Hindlimb muscle (tissue), 1 donor: ENCODE measurements at places on chromosomes 7 and 10. TPM values are rescaled to one million over a fixed set of nuclear protein-coding genes. Genes with fewer than 3 reads are reported as not detected.

PRTFDC1 gene
- 10.1 TPM for polyA plus RNA-seq

LIPF gene
- not detected for polyA plus RNA-seq

ELMO1 gene
- 28.3 TPM for polyA plus RNA-seq

PAPOLB gene
- polyA plus RNA-seq, result 0.04 TPM

SLC16A9 gene
- 2.2 TPM for polyA plus RNA-seq

- DNase-seq, result no peak
These were observed 29.4 kb downstream of the HGF start for GRCh38 chr7:81740403-81740802.

DNA sequence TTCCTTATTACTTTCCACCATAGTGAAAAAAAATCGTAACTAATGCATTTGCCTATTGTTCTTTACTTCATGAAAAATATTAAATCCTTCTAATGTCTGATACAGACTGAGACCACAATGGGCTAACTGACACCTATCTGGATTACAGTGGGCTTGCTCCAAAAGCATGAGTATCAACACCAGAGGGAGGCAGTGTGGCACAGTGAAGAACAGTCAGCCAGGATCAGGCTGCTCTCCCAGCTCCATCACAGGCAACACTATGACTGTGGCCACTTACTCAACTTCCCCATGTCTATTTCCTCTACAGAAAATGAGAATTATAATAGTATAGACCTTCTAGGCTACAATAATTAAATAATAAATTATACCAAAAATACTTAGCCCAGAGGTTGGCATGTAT lies 97.2 kb downstream of the SLC25A13 start:
- DNase-seq, result no peak

GRCh38 chr10:4767033-4767814 lies 58.8 kb upstream of the AKR1E2 start:
- peak; percentile 34 for DNase-seq

DNA sequence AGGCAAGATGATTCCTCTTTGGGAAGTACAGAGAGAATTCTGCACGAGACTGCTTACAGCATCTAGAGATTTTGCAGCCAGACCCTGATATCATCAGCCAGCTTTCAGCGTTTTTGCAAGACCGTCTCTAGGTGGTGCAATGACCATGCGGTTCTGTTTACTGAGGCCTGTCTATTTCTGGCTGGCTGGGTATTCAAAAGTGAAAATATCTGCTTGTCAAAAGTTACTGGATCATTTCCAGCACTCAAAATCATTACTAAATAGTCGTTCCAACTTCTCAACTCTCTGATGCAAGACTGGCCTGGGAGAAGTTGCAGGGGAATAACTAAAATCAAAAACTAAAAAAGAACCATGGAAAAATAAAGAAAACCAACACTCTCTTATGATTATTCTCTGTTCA lies 240.1 kb downstream of the ELMO1 start:
- DNase-seq, result peak; percentile 93

DNA sequence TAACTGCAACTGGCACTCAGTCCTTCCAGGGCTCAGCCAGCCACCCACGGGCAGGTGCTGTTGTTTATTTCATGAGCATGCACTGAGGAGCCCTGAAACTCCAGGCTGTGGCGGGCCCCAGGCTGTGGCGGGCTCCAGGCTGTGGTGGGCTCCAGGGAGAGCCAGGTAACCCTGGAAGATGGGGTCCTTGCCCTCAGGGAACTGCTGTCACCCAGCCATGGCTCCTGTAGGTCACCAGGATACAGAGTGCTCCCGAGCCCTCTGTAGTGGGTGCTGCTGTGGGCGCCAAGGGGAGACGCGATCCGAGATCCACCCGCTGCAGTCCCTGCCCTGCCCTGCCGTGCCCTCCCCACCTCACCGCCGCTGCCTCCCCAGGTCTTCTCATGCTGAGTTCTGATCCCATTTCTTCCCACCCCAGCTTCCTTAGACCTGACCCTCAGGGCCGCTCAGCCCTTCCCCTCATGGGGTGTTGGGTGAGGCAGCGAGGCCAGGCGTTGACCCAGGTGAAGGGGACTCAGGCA lies 29.6 kb downstream of the LRRC27 start:
- DNase-seq, result no peak

GRCh38 chr10:5555021-5555510 lies 30.3 kb downstream of the CALML3 start:
- DNase-seq, result no peak

DNA sequence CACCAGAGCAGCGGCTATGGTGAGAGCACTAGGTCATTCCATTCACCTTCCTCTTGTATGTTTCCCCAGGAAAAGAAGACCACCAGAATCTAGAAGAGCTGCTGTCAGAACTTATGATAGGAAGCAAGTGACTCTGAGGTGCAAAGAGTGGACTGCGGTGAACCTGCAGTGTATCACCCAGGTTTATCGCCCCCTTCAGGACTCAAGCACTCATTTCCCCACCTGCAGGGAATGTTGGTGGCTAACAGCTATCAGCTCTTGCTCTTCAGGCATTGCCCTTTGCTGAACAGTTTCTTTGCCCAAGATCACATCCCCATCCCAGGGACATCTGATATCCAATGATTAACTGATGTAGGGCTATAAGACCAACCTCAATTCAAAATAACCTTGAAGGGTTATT lies 66.3 kb upstream of the IL6 start:
- DNase-seq, result no peak

- DNase-seq, result no peak
These were observed 18.3 kb upstream of the RPEL1 start for GRCh38 chr10:103227416-103227815.

DNA sequence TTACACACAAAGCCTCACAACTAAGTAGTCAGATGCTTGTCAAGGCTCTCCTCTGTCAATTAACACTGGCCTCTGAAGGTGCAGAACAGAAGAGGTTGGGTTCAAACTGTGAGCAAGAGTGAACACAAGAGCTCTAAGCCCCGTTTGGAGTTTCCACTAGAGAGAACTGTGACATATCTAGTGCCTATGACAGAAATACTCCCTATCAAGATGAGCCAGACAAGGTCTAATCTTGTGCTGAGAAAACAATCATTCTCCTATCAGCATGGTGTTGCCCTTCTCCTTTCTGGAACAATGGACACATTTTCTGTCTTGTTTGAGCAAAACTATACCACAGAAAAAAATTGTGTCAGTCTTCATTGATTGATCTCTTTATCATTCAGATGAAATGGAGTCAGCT lies 62.4 kb upstream of the CCDC71L start:
- no peak for DNase-seq

DNA sequence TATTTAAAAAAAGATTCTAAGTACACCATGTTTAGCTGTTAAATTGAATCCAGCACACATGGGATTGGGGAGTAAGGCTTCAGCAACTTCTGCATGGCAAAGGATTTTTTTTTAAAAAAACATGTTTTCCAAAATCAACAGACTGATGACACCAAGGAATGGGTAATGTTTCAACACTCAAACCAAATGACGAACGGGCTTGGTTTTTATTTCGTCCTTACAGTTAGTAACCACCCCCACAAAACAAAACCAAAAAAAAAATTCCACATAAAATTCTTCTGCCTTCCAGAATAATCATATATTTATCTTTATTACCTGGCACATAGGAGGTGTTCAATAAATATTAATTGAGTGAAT lies 45.7 kb downstream of the ICA1 start:
- no peak for DNase-seq

GRCh38 chr7:33716581-33717477 lies 188.5 kb upstream of the BMPER start:
- no peak for DNase-seq

DNA sequence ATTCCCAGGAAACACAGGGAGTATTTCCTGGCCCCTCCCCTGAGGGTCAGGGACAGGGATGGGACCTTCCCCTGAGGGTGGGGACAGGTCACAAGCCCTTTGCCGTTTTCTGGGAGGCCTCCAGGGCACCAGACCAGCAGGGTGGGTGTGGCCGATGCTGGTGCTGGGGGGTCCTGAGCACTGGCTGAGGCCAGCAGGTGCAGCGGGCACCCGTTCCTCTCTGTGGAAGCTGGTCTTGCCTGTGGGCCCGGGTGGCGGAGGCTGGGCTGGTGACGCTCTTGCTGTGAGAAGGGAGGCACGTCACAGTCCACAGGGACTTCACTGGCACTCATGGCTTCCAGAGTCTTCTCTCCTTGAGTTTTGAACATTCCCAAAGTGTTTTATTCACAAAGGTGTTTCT lies 44.2 kb upstream of the CFAP46 start:
- DNase-seq, result no peak

DNA sequence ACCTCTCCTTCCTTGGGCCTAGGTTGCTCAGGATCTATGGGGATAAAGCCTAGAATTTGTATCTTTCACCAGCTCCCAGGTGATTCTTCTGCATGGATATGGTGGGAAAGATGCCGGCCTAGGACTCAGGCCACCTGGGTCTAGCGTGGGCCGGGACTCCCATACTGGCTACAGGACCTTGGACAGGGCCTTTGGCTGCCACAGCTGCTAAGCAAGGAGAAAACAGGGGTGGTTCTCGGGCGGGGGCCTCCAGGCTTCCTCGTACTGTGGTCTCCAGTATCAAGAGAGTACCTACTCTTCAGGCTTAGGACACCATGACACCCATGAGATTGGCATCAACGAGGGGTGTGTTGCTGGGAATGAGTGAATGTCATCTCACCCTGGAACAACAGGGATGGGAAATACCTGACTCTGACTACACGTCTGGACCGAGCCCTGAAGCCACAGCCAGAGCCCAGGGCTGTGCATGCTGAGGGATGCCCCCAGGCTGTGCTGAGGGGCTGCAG lies 120.3 kb upstream of the ADAM12 start:
- DNase-seq, result no peak

DNA sequence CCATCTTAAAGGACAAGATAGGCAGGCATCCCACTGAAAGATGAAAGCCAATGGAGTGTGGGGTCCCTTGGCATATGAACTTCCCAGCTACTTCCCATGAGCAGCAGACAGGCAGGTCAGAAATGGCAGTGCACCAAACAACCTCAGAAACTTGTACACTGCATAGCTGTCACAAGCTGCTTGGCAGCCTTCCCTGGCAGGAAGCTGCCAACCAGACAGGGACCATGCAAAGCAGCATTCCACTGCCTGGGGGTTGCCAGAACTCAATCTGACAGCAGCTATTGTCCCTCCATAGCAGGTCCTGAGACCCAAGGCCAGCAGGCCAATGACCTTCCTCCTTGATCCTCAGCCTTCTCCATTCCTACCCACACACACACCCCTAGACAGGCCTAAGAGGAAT lies 139.5 kb downstream of the PLCE1 start:
- peak; percentile 35 for DNase-seq

- DNase-seq, result peak; percentile 52
These were observed 15.1 kb upstream of the NME8 start for GRCh38 chr7:37833107-37833817.

GRCh38 chr10:113261611-113262091 lies 291.2 kb upstream of the HABP2 start:
- DNase-seq, result no peak
